Activated CD4-positive, alpha-beta T cell treated with anti-CD3 and anti-CD28 coated beads, Interleukin-2, amount 10 ng/mL, durations not matched to agents 7 days and 5 days (primary cell): ENCODE measurements at places on chromosomes 12 and 14.
A peak's percentile ranks its signal among the peaks of the same experiment; 100 is the strongest.

- peak; percentile 5 for DNase-seq
These were observed 339.0 kb downstream of the TMEM121 start for GRCh38 chr14:105865266-105865903.

GRCh38 chr12:66050283-66050576 lies 80.3 kb downstream of the LLPH start:
- DNase-seq, result no peak

DNA sequence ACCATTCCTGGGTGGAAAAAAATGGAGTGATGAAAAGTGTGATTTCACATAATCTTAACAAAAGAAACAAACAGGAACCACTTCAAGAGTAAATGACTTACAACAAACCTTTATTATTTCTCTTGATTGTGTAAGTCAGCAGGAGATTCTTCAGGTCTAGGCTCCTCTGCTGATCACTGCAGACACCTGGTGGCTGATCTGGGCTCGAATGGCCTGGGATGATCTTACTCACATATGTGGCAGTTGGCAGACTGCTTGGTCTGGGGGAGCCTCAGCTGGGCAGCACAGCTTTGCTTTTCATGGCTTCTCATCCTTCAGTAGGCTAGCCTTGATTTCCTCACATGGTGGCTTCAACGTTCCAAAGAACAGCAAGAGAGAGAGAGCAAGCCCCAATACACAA lies 215.4 kb upstream of the PRICKLE1 start:
- DNase-seq, result no peak

GRCh38 chr12:20289520-20289919 lies 78.8 kb upstream of the PDE3A start:
- no peak for DNase-seq

DNA sequence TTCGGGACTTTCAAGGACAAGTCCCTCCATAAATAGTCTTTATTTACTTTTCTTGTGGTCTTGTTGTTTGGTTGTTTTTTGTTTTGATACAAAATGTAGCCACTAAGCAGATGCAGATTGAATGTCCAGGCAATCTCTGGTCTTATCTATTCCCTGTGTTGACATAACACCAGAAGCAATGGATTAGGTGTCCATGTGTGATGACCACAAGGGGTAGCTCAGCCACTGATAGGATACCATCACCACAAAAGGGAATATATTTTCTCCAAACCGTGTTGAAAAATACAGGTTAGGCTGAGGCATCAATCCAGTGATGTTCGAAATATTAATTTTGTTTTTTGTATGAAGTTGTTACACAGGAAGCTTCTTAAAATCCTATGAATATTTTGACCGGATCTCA lies 196.3 kb downstream of the EPS8 start:
- no peak for DNase-seq

DNA sequence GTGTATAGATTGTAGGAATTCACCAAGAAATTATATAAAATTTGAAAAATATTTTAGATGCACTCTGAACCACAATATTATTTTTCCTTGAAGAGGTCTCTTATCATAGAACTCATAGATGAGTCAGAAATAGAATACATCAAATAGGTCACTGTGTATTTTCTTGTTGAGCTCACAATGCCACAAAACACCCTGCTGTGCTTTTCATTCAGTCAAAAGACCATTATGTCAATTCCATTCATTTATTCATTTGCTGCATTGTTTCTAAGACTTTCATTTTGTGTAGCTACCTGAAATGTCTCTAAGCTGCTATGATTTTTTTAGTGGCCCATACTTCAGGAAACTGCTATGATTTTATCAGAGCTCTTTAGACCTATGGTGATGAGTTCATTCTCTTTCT lies 231.9 kb upstream of the AVPR1A start:
- no peak for DNase-seq

GRCh38 chr12:60977966-60978365 lies 1282.2 kb upstream of the USP15 start:
- no peak for DNase-seq

- no peak for DNase-seq
These were observed 10.4 kb downstream of the KRT83 start for GRCh38 chr12:52310622-52311284.

- no peak for DNase-seq
These were observed 445.9 kb upstream of the RGS6 start for GRCh38 chr14:71486279-71486678.

DNA sequence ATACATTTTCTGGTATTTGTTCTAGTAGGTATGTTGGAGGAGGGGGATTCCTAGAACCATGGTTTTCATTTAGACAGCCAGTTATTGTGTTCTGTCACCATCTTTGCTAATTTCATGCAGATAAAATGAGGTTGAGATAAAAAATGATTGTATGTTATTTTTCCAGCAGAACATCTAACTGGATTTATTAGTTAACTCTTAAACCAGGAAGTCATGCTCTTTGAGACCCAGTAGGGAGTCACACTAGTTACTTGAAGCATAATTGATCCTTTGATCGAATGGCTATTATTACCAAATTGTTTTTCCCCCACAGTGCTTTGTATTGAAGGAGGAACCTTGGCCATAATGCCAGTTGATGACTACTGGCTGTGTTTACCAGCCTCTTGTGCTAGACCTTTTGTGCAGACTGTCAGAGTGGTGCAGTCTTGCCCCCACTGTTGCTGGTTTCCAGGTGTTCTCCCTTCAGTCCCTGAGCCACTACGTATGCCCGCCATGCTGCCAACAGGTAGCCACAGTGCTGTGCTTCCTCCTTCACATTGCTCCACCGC lies 6.0 kb downstream of the EID3 start:
- DNase-seq, result no peak
